ENCODE measurements at places on chromosomes 11 and 22. TPM values are rescaled to one million over a fixed set of nuclear protein-coding genes. Genes with fewer than 3 reads are reported as not detected.
A peak's percentile ranks its signal among the peaks of the same experiment; 100 is the strongest.

The UBXN1 gene
- total RNA-seq, result 110 TPM

The P2RX3 gene
- 0.15 TPM for total RNA-seq

The SLC1A2 gene
- total RNA-seq, result 0.50 TPM

The KRTAP5-10 gene
- not detected for total RNA-seq

DNA sequence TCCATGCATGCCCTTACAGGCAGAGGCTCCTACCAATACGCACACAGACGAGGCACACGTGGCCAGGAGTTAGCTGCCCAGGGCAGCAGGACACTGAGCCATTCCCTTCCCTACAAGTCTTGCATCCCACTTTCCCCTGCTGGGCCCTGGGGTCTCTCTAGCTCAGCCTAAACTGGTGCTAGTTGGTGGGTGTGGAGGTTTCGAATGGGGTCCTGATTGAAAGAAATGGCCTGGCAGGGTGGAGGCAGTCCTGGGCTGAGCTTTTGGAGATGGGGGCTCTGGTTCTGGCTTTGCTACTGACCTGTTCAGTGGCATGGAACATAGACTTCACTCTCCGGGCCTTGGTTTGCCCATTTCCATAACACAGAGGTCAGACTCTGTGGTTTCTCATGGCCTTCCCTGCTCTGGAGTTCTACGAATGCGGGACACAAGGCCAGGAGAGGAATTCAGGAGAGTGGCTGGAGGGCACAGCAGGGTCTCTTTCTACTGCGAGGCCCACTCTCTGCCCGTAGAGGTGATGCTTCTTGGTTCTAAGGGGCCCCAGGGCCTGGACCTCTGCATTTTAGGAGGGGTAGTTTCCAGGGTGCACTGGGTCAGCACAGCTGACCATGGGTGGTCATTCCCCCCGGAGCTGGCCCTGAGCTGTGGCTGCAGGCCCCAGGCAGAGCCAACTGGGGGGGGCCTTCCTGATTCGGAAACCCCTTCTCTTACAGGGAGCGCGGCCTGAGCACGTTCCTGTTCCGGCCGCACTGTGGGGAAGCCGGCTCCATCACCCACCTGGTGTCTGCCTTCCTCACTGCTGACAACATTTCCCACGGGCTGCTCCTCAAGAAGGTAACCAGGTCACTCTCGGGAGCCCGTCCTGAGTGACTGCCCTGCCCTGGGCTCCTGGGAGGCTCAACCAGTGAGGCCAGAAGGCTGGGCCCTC, 40.0 kb downstream of the RNF141 start:
- DNase-seq, result no peak

GRCh38 chr11:130763087-130763980, 152.9 kb downstream of the SNX19 start:
- no peak for DNase-seq

GRCh38 chr11:67364783-67365722, 8.3 kb downstream of the CLCF1 start:
- no peak for DNase-seq

DNA sequence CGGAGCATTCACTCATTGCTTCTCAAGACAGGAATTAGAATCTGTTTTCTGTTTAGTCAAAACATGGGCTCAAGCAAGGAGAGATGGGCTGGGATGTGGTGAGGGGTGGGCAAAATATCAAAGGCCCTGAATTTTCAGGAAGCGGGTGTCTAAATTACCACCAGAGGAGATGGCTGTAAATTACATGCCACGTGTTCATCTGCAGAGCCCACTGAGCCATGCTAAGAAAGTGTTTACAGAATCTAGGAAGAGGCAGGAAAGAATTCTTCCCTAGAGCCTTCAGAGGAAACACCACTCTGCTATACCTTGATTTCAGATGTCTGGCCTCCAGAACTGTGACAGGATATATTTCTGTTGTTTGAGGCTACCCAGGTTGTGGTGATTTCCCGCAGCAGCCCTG, 46.1 kb downstream of the CLMP start:
- DNase-seq, result no peak

- DNase-seq, result no peak
Observed at GRCh38 chr11:9625162-9625561, 38.7 kb upstream of the SWAP70 start.

- DNase-seq, result no peak
Observed at GRCh38 chr11:2289859-2290258, 11.9 kb downstream of the C11orf21 start.

DNA sequence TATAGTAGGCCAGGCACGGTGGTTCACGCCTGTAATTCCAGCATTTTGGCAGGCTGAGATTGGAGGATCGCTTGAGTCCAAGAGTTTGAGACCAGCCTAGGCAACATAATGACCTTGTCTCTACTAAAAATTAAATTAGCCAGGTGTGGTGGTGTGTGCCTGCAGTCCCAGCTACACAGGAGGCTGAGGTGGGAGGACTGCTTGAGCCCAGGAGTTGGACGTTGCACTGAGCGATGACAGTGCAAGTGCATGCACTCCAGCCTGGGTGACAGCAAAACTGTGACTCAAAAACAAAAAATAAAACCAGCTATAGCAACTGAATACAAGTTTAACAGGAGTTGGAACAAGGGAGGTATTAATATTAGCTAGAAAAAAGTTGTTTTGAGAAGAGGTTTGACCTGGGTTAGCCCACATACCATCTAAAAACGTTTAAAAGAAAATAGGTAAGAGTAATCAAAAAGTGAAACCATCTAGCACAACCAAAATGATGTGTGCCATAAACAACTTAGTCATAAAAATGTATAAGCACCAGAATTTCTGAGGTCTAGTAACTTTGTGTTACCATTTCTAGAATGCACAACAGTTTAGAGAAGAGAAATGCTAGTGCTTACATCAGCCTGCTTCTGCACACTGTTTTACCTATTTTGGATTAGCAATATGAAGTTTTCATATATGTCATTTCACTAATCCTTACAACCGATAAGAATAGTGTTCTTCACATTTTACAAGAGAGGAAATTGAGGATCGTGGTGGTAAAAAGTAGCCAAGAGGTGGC, 26.5 kb downstream of the NARS2 start:
- DNase-seq, result no peak

DNA sequence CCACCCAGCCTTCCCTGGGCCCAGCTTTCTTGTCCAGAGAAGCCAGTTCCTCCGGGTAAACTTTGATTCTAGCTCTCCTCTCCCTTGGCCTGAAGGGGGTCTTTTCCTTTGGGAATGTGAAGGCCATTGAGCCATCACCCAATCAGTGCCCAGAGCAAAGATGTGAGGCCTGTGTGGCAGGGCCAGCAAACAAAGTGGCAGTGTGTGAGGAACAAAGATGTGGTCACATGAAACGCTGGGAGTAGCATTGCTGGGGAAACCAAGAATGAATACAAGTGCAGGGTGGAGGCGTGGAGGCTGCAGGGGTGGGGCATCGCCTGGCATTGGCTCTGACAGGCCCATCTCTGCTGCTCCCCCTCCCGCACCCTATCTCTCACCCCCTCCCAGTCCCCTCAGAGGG, 91.9 kb upstream of the BID start:
- no peak for DNase-seq

- no peak for DNase-seq
Observed at GRCh38 chr11:99320769-99321290, 300.1 kb downstream of the CNTN5 start.

DNA sequence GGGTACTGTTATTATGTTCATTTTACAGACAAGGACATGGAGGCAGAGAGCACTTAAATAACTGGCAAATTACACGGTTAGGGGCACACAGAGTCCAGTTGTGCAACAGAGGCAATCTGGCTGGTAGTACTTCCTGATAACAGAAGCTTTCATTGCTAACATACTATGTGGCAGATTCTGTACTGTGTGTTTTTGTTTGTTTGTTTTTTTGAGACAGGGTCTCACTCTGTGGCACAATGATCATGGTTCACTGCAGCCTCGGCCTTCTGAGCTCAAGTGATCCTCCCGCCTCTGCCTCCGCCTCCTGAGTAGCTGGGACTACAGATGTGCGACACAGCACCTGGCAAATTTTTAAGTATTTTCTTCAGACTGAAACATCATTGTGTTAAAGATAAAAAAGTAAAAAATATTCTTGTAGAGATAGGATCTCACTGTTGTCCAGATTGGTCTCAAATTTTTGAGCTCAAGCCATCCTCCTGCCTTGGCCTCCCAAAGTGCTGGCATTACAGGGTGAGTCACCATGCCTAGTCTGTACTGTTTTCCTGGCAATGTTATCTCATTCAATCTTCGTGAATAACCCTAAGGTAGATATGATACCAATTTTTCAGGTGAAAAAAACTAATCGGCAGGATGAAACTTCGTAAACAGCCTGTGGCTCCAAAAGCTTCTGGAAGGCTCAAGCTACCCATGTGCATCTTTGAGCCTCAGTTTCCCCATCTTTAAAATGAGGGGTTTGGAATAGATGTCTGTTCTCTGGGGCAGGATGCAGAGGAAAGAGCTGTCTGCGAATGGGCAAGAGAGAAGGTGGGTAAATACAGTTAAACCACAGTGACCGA, 921 bp upstream of the NUCB2 start:
- no peak for DNase-seq

GRCh38 chr22:50058906-50059880, 1.1 kb upstream of the TTLL8 start:
- peak; percentile 74 for DNase-seq
